ENCODE measurements at places on chromosomes 12 and 14.

DNA sequence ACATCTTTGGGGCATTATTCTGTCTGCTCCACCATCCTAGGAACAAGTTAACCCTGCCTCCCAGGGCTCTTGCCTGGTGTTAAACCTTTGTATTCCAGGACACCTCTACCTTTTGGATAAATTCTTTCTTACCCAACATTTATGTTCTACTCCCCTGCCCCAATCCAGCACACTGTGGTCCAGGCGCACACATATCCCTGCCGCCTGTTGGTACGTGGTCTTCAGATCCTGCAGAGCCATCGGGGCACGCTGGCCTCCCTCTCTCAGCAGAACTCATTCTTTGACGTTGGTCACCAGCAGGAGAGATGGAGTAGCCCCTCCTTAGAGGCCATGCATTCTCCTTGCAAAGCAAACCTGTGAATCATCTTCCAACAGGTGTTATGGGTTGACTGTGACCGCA lies 5.1 kb upstream of the TMEM179 start:
- no peak for DNase-seq

GRCh38 chr12:101648195-101648594 lies 49.2 kb upstream of the CHPT1 start:
- DNase-seq, result no peak

- DNase-seq, result no peak
These were observed 58.0 kb upstream of the ELK3 start for GRCh38 chr12:96136161-96136560.

DNA sequence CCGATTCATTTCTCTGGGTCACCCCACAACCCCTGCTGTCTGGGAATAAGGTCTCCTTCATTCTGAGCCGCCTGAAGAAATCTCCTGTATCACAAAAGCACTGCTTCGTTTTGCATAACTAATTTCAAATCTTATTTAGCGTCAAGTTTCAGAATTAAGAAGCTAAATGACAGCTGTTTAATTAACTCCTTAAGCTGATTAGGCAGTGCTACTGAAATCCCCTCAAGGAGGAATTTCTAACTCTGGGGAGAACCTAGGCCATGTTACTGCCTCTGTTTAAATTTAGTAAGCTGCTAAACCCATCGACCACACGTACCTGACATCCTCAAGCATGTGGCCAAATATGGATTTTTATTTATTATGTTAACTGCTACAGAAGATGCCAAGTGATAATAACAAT lies 373.6 kb downstream of the GLT1D1 start:
- DNase-seq, result no peak

- DNase-seq, result no peak
These were observed 70.6 kb downstream of the B4GALNT3 start for GRCh38 chr12:530308-530707.

- DNase-seq, result no peak
These were observed 50.4 kb downstream of the LRP6 start for GRCh38 chr12:12216349-12217017.

- no peak for DNase-seq
These were observed 787 bp downstream of the KCNH3 start for GRCh38 chr12:49539406-49540228.

- no peak for DNase-seq
These were observed 41.6 kb downstream of the FBXO21 start for GRCh38 chr12:117148642-117149041.

DNA sequence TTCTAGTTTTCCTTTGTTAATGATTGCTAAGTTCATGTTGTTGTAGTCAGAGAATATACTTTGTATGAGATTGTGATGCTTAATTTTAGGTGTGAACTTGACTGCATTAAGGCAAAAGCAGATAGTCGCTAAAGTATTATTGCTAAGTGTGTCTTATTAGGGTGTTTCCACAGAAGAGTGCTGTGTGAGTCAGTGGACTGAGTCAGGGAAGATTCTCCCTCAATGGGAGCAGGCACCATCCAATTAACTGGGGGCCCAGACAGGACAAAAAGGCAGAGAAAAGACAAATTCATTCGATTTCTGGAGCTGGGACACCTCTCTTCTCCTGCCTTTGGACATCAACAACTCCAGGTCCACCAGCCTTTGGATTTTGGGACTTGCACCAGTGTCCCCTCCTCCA lies 48.5 kb downstream of the BAZ1A start:
- no peak for DNase-seq

DNA sequence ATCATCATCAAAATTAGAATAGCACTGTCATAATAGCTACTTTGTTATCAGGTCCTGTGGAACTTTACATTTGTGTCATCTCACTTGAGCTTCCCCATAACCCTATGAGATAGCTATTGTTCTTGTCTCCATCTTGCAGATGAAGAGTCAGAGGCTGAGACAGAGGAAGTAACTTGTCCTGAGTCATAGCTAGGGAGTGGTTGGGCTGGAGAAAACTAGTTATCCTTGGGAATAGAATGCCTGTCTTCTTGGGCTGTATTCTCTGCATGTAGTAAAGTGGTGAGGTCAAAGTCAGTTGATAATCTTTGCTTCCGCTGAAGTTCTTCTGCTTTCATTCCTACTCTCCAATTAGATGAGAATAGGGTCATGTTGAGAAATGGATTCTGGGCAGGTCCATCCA lies 117.0 kb downstream of the SMOC1 start:
- DNase-seq, result no peak

DNA sequence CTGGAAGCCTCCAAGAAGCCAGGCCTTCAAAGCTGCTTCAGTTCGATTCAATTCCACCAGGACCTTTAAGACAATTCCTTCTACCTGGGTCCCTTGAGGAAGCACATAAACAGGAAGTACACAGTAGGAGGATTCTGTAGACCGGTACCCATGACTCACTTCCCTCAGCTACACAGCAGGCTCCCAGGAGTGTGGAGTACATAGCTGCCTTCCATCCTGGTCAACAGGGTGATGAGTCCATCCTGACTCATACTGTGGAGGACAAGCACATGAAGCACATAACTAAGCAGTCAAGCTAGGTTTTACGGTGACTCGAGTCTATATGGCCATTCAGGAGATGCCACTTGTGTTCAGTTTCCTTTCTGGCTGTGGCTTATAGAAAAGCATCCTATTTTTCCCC lies 197.6 kb upstream of the RBM19 start:
- no peak for DNase-seq

DNA sequence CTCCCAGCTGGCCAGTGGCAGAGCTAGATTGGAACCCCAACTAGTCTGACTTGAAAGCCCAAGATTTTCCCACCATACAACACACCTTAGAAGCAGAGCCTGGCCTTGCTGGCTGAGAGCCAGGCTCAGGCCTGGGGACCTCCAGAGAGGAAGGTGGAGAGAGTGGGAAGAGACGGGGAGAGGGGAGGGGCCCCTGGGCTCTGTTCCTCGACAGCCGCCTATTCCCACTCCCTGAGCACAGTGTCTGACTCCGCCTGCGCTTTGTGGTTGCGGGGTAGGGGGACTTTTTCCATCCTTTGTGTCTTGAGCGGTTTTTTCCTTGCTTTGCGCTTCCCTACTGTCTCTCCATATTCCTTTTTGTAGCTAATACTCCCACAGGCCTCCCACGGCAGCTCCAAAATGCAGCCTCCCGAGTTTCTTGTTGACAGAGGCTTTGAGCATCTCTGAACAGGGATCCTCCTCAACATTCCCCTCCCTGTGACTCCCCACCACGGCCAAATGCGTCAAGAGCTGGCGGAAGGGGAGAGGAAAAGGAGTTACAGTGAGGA lies 4.0 kb upstream of the KCNH3 start:
- DNase-seq, result no peak

DNA sequence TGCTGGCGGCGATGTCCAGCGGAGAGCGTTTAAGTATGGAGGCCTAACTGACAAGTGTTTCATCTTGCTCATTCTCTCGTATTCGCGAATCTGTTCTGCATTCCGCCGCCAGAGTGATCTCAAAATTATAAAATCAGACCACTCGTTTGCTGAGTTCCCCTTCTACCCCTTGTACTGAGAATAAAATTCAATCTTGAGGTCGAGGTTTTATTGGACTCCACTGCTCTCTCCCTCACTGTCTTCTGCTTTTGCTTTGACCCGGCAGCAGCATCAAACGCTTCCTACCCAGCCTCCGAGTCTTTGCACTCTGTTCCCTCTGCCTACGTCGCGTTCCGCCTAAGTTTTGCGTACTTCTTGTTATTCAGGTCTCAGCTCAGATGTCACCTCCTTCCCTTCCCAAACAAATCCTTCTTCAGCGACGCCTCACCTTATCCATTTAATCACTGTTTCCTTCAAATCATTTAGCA lies 462 bp downstream of the KNTC1 start:
- no peak for DNase-seq

DNA sequence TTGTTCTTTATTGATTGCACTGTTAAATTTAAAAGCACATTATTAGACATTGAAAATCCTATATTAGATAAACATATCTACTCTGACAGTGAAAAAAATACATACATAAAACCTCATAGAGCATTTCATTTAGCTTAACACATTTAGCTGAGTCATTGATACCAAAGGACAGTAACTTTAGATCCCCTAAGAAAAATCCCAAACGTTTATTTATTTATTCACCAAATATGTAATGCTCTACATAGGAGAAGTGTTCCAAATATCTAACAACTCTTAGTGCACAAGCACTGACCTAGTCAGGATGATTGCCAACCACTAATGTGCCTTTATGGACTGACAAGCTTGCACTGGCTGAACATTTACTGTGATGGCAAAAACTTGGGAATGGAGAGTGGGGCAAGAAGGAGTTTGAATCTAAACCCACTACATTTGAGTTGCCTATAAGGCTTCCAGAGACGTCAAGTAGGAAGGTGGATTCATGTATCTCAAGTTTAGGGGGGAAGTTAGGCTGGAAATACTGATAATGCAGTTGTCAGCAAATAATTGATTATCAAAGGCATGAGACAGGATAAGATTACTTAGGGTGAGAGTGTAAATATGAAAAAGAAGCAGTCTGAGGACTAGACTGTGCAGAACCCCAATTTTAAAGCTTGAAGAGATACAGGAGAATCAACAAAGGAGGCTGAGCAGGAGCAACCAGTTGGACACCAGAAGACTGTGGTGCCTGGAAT lies 156.4 kb downstream of the PLCZ1 start:
- no peak for DNase-seq

DNA sequence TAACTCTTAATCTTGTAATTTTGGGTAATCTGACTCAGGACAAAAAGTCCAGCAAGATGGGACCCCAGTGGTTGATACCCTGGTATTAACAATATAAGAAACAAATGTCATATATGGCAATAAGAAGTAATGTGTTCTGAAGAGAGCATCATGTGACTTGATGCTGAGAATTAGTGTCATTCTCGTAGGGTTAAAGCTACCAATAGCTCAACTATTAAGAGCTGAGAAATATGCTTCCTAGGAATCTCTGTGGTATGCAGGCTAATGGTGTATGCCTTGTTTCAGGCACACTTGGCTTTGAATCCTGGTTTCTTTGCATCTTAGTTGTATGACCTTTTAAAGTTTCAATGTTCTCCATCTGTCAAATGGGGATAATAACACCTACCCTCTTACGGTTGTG lies 9.1 kb downstream of the MYRFL start:
- no peak for DNase-seq

DNA sequence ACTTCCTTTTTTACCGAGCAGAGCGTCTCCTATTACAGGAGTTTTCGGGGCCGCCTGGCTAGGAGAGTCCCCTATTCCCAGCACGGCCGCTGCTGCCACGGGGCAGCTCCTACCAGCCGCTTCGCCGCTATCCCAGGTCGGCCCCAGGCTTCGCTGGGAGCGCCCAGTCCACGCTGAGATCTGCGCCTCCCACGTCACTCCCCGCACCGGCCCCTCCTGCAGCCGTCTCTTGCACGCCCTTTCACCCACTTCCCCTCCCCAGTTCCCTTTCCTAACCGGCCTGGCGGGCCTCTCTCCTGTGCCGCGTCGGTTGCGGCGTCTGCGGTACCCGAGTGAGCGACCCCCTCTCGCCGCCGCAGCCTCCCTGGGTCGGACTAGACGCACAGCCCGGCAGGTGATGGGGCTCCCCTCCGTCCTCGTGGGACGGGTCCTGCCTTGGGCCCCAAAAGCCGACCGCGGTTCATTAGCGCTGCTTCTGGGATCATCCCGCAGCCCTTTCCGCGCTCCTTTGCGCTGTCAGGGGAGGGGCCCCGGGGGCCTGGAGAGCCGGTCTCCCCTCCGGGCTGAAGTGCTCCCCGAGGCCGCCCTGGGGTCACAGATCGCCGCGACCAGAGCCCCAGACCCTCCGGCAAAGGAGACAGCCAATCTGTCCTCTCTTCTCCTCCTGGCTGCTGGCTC lies 1318.4 kb downstream of the TMEM121 start:
- DNase-seq, result peak; percentile 13

DNA sequence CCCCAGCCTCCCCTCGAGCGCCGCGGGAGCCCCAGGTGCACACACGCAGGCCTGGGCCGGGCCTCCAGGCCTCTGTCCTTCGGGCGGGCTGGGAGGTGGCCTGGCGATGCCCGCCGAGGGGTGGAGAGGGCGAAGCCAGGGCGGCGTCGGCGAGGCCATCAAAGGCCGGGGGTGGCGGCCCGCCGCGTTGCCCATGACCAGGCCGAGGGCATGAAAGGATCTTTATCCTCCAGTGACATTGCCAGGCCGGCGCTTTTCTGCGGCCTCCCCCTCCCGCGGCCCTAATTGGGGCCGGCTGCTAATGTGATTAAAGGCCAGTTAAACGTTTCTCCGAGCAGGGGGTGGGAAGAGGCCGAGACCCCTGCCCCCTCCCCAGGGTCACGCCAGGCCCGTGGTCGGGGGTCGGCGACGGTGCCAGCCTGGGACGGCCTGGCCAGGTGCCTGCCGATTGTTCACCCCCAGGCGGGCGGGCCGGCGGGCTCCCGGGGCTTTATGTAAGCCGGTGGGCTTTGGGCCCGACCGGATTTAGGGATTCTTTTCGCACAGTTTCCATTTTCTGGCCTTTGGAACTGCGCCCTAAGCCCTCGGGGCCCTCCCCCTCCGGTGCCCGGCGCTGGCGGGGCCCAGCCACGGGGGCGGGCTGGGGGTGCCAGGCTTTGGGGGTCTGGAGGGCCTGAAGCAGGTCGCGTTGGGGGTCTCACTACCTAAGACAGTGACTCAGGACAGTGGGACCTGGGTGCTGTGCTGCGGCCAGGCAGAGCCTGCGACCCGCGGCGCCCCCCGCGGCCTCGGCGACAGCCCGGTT lies 103.2 kb upstream of the DIO3 start:
- no peak for DNase-seq

- no peak for DNase-seq
These were observed 226.4 kb downstream of the ANO2 start for GRCh38 chr12:5718680-5719079.

- no peak for DNase-seq
These were observed 84.2 kb downstream of the SCARB1 start for GRCh38 chr12:124779161-124780141.

DNA sequence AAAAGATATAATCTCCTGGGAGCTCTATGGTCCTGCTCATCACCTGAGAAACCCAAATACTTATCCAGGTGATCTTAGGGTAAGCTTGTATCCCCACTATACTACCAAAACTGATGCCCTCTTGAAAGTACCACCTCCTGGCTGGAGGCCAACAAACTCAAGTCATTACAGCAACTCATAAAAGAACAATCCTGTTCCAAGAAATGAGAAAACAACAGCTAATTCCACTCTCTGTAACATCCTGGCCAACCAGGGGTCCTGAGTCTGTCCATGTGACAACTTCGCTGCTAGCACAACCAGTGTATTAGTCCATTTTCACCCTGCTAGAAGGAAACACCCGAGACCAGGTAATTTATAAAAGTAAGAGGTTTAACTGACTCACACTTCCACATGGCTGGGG lies 190.0 kb upstream of the BMP4 start:
- DNase-seq, result no peak

Measured in C1 segment of cervical spinal cord (tissue), 14 donors.